ENCODE measurements at places on chromosomes 1 and 21. TPM values are rescaled to one million over a fixed set of nuclear protein-coding genes. Genes with fewer than 3 reads are reported as not detected.

- DNase-seq: no peak
These were observed 130.9 kb downstream of the FASLG start for GRCh38 chr1:172789840-172790239.

- DNase-seq: no peak
These were observed 10.9 kb upstream of the ADAMTS5 start for GRCh38 chr21:26977746-26978145.

GRCh38 chr1:48853006-48853405 is 76.3 kb upstream of the BEND5 start:
- DNase-seq: peak; percentile 80

- no peak for DNase-seq
These were observed 129.8 kb downstream of the TBX19 start for GRCh38 chr1:168410464-168410863.

DNA sequence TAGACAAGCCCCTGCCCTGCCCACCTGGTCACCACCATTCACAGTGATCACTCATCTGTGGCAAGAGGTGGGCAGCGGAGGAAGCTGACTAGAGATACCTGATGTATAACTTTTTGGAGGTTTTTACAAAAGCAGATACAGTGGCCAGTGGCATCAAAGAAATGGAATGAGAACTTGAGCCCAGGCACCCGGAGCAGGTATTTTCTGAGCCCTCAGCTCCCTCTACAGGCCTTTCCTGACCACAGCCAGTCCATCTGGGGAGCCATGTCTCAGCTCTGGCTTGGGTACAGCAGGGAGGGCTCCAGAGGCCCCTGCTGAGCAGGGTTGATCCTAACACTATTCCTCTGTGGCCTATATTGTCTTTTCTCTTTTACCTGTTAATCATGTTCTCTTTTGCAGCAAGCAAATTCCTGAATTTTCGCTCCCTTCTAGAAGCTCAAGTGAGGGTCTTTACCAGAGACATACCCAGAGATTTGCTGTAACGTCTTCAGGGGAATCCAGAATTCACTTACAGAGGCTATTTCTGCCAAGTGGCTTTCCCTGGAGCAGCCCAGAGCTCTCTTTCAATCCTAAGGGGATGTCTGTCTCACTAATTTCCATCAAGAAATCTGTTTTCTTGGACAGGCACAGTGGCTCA is 27.3 kb downstream of the GPR157 start:
- peak; percentile 78 for DNase-seq

GRCh38 chr1:54112705-54113368 is 40.0 kb downstream of the CDCP2 start:
- DNase-seq: no peak

DNA sequence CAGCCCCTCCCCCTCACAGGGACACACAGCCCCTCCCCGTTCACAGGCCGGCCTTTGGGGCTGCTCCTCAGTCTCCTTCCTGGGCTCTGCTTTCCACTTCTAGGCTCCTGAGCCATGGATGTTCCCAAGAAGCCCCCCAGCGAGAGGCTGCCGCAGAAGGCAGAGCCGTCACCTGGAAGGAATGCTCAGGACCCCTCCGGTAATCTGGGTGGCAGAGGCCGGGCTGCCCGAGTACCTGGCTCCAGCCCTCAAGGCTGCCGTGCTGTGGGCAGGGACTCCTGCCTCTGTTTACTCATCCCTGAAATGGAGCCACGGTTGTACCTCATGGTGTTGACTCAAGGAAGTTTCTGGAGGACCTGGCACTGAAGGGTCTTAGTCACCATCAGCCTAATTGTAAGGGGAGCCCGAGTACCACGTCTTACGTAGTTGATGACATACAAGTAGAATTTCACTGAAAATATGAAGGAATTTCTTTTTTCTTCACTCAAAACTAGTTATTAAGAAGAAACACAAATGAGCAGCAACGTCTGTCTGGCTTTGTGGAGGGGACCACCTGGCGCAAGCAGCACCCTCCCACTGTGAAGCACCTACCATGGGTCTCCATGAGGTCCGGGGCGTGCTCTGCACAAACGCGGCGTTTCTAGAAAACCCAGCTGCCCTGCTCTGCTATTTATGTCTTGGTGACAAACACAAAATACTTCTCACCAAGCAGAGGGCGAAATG is 33.7 kb downstream of the PRDM15 start:
- DNase-seq: peak; percentile 30

DNA sequence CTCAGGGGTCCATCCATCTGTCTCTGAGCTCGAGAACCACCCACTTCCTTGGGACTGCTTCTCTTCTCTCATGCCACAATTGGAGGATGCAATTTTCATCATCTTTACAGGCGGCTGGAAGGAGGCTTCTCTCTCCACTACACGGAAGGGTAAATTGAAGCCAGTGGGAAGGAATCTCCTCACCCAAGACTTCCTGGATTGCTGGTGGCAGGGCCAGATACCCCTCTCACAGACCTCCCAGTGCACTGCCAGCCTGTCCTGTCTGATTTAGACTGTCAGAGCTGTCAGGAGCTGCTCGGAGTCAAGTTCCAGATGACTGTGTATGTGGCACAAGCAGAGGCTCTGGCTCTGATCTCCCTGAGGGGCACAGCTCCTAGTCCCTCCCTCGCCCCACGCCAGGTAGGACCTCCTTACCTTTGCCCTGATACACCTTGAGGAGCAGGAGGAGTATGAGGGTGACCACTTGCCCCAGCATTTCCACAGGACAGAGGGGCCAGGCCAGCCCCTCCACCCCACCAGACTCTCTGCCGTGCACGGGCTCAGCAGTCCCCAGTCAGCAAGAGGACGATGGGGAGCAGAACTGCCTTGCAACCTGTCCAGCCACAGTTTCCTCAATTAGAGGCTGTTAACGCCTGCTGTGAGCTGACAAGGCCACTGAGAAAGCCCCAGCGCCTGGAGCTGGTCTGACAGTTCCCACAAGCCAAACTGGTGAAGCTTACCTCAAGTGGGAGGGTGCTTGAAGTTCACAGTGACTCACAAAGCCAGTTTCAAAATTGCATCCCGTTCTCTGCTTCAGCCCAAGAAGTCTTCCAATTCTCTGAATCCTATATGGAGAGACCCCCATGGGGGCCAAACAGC is at the start of gene CD244:
CD244 (minus strand) TSS at position 685 of the 858 bp plus-strand sequence; CDS start at position 475, 210 bp downstream.
- DNase-seq: no peak

DNA sequence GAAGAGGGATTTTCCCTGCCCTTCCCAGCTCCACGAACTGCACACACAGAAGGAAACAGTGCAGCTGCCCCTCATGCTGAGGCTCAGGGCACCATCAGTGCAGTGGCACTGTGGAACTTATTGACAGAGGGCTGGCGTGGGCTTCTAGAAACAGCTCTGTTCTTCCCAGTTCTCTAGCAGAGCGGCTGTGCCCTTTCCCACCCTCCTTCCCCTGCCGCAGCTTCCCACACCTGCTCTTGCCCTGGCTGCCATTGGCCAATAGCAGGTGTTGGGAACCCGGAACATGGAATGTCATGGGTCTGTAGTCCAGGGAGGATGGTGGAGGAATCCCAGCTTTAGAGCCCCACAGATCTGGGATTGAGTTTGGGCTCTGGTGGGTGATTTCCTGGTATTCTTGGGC is 343.8 kb downstream of the RPS6KC1 start:
- no peak for DNase-seq

DNA sequence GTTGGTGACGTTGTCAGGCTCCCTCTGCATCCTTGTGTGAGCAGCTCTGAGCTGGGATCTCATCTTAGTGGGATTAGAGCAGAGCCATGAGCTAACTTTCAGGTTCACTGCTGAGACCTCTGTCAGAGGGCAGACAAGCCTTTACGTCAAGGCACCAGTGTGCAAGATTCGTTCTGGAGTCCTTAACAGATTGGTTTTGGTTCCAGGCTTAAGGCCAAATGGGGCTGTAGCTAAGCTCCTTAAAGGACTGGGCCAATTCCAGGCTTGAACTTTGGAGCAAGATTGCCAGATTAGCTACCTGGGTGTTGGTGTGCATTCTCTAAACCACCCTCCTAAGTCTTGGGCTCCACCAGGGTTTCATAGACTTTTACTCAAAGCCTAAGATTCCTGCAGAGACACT is 52.6 kb upstream of the PDC start:
- DNase-seq: no peak

- no peak for DNase-seq
These were observed 47.4 kb downstream of the XCL1 start for GRCh38 chr1:168623831-168624230.

DNA sequence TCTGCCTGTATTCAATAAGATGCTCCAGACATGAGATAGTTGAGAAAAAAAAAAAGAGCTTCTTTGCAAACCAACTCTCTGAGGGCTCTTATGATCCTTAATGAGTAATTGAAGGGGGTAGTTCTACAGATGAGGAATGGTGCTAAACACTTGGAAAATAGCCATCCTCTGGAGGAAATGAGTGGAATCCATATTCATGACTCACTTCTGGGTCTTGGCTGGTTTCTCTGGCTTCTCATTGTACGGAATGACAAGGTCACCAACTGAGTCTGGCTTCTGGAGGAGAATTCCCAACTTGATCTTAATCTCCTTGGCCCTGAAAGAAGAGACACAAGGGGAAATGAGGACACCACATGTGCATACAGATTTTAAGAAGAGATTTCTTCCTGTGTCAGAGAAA is 34.7 kb downstream of the RGS5 start:
- DNase-seq: peak; percentile 98

GRCh38 chr1:211013346-211014240 is 120.4 kb downstream of the KCNH1 start:
- DNase-seq: no peak

DNA sequence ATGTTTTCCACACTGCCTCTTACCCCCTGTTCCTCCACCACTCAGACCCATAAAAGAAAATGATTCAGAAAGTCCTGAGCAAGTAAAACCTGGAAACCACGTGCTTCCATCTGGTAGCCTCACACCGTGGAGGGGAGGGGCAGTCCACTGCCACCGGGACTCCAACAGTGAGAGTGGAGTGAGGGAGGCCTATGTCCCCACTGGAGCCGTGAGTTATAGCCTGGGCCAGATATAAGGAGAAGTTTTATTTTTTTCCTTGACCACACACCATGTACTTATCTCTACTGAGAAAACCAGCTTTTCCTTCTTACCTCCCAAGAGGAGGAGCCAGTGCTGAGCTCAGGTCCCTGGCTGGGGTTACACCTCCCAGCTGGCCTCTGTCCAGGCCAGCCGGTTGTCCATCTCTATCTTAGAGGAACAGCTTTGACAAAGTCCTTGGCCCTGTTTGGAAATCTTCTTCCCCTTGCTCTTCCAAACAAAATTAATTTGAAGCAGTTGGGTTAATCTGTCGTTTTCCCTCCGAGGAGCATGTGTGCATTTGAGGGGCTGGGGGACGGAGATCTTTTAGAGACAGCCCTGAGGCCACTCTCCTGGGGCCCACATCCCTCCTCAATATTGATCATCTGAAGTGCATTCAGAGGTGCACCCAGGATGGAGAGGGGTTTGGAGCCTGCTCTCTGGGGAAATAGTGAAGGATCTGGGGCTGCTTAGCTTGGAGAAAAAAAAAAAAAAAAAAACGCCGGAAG is 49.1 kb upstream of the SERBP1 start:
- DNase-seq: peak; percentile 46

DNA sequence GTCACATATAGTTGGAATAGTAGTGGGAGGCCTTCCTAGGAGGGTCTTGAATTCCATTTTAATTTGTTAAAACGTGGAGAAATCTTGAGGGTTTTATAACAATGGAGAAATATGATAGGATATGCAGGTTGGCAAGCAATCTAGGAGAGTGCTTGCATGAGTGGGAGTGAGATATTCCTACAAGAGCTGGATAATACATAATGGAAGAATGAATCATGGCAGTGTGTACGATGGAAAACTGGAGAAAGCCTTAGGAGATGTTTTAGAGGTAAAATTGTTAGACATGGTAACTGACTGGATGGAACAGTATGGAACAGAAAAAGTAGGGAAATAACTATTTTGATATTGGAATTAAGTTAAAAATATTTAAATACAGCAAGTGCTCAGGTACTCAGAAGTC is 352.4 kb downstream of the PTBP2 start:
- peak; percentile 38 for DNase-seq

DNA sequence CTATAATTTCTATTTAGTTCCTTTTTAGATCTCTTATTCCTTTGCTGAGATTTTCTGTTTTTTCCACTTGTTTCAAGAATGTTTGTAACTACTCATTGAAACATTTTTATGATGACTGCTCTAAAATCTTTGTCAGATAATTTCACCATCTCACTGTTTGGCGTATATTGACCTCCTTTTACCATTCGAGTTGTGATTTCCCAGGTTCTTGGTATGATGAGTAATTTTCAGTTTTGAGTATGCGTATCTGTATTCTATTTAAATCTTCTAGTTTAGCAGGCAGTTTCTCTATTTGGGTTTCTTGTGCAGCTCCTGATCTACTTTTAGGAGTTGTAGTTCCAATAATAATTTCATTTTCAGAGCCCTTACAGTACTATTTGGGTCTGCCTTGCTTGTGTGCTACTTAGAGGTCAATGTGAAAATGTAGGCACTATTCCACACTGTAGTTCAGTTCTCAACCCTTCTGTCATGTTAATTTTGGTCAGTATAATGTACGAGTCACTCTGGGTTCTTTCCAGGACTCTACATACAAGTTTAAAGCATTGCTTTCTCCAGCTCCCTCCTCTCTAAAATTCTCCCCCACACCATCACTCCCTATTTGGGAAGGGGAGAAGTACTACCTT is 115.5 kb downstream of the ACBD6 start:
- peak; percentile 7 for DNase-seq

DNA sequence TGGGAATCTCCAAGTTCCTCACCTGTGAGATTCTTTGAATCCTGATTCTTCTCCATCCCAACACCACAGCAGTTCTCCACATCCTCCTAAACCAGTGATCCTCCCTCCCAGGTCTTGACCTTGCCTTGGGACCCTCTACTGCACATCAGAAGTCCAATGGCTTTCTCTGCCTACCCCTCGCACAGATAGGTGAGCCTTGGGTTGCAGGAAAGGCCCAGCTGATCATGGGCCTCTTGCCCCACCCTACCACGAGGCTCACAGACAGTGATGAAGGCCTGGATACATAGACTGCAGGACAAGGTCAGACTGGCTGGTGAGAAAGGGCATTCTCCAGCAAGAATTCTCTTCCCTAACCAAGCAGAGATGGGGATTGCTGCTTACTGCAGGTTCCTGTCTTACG is 825 bp downstream of the FABP3 start:
- no peak for DNase-seq

CRYBG2 gene
- not detected for total RNA-seq

GADD45A gene
- total RNA-seq: 145 TPM

CFAP126 gene
- total RNA-seq: not detected

MAP1LC3C gene
- total RNA-seq: 0.09 TPM

PINK1 gene
- total RNA-seq: 43.0 TPM

DPT gene
- total RNA-seq: 8.8 TPM

TRABD2B gene
- 0.16 TPM for total RNA-seq

PDZK1 gene
- not detected for total RNA-seq

PODN gene
- total RNA-seq: 47.5 TPM

UBASH3A gene
- total RNA-seq: not detected

RORC gene
- total RNA-seq: not detected

XCL2 gene
- total RNA-seq: not detected

Data from fibroblast of the aortic adventitia (primary cell).